ENCODE measurements at places on chromosomes 5 and 9.
A peak's percentile ranks its signal among the peaks of the same experiment; 100 is the strongest.

GRCh38 chr9:71781391-71781790, 13.1 kb upstream of the CEMIP2 start:
- no peak for DNase-seq

- no peak for DNase-seq
Measured at GRCh38 chr9:132241840-132242620, 80.2 kb downstream of the NTNG2 start.

DNA sequence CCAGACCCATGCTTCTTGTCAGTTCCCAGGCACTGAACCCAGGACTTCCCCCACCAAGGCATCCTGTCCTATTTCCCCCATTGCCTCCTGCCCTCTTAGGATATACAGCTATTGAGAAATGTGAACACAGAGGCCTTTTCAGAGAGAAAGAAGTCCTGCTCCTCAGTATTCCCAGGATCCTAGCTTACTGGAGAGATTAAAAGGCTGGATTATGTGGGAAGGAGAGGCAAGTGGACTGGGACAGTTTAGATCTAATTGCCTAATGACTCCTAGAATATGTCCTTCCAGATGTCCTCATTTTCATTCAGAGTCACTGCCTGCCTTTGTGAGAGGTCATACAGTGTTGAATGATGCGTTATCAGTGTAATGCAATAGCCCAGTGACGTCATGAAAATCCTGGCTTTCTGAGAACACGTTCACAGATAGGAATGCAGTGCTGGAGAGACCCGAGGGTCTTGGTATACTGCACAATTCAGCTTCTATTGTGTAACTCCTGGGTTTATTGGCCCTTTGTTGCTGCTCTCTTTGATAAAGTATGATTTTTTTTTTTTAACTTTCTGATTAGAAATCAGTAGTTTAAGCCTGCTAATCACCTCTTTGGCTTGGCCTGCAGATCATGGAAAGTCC, 26.2 kb downstream of the WWC1 start:
- no peak for DNase-seq

- no peak for DNase-seq
Measured at GRCh38 chr9:99128133-99128406, 23.2 kb downstream of the TGFBR1 start.

DNA sequence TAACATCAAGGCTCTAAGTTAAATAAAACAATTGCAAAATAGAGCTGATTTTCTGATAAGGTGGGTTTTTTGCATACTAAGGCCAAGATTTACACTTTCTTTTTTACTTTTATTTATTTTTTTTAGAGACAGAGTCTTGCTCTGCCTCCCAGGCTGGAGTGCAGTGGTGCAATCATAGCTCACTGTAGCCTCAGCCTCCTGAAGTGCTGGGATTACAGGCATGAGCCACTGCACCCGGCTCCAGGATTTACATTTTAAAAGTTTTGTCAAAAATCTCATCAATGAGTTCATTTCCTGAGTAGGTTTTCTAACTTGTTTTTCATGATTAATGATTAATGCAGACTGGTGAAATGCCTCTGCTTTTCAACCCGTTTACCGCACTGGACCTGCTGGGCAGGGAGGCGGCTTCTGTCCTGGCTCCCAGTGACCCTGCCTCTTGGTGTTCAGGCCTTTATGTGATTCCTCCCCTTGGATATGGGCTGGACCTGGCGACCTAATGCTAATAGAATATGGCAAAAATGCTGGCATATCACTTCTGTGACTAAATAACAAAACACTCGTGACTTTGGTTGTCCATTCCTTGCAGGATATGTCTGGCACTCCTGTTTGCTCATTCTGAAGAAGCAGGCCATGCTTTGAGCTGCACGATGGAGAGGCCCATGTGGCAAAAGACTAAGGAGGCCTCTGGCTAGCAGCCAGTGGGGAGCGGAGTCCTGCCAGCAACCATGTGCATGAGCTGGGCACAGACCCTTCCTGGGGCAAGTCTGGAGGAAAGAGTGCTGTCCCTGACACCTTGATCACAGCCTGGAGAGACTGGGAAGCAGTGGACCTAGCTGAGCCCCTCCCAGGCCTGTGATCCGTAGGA, 72.2 kb upstream of the PTCH1 start:
- no peak for DNase-seq

DNA sequence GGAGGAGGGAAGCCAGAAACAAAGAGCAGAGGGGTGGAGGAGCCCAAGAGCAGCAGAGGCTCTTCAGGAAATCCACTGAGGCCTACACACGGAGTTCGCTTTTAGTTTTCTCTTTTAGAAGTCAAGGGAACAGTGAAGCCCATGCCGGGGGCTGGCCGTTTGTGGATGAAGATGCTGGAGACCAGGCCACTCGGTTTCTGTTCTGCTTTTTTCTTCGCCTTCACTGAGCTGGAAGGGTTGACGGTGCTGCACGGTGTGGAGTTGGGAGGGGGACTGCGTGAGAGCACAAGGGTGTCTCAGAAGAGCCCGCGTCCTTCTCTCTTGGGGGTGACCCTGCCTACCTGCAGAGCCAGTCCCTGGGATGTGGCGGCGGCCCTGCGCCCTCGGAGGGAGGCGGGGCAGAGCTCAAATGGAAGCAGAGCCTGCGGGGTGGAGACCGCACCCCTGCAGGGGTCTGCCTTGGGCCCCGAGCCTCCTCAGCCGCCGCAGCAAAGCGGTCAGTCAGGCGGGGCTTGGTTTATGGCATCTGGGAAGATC, 68.5 kb upstream of the CACNA1B start:
- no peak for DNase-seq

DNA sequence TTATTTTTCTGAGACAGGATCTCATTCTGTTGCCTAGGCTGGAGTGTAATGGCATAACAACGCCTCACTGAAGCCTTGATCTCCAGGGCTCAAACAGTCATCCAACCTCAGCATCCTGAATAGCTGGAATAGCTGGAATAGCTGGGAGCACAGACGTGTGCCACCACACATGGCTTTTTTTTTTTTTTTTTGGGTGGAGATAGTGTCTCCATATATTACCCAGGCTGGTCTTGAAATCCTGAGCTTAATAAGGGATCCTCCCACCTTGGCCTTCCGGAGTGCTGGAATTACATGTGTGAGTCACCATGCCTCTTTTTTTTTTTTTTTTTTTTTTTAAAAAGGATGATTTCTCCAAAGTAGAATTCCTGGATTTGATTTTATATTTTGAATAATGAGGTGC, 60.7 kb downstream of the NSD1 start:
- no peak for DNase-seq

GRCh38 chr5:56055859-56056258, 61.1 kb upstream of the IL6ST start:
- peak; percentile 66 for DNase-seq

GRCh38 chr9:114154600-114155102, 686 bp upstream of the COL27A1 start:
- DNase-seq, result no peak

DNA sequence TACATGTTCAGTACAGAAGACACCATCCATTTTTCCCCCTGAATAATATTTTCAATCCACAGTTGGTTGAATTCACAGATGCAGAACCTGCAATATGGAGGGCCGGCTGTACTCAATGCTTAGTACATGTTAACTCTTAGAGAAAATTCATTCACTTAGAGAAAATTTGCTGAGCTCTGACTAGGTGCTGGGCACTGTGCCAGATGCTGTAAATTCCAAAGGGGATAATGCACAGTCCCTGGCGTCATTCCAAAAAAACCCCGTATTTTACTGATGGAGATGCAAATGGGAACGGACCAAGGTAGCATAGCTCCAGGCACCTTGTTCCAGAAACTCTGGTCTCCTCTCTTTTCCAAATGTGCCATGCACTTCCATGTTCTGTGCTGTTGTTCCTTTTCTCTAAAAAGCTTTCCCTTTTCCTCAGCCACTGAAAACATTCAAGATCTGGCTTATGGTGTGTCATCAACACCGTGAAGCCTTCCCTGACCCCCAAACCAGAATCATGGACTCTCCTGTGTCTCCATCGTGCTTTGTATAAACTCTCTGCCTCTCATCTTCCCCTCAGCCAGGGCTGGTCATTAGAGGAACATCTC, 55.7 kb upstream of the COL15A1 start:
- no peak for DNase-seq

GRCh38 chr5:172131690-172132089, 56.3 kb downstream of the STK10 start:
- no peak for DNase-seq

DNA sequence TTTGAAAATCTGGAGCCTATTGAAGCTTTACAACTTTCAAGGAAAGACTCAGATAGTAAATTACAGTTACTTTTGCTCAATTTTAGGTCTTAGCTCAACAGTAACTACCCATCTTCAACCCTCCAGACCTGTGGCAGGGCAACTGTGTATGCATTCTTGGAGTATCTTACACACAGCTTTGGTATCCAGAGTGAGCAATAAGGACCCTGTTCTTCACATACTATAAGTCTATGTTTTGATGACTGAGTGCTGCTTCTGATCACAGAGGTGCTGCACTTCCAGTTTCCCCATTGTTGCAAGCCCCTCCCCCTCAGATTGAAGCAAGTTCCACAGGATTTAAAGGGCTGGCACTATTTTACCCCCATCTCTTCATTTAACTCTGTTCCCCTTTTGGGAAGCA, 737.4 kb upstream of the GRAMD2B start:
- DNase-seq, result no peak

DNA sequence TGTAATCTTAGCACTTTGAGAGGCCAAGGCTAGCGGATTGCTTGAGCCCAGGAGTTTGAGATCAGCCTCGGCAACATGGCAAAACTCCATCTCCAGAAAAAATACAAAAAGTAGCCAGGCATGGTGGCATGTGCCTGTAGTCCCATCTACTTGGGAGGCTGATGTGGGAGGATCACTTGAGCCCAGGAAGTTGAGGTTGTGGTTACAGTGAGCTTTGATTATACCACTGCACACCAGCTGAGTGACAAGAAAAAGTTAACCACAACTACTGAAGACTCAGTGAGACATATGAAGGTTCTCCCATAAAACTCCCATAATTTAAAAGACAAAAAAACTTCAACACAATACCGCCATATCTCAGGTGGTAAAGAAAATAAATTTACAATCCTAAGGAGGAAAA, 98.0 kb downstream of the NR6A1 start:
- no peak for DNase-seq

DNA sequence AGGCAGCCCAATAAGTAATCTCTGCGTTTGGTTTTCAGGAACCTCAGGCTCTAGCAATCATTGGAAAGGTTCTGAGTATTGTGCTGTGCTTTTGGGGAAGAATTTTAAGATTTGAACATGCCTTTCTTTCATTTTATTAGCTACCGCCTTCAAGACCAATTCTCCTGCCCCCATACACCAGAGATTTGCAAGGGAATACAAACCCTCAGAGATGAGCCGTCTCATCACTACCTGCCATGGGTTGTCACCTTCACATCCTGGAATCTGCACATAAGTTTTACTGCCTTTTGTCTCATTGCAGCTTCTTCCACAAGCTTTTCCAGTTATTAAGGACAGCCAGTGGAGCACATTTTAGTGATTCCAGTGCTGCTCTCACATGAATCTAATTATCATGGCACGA, 11.7 kb upstream of the TMED7 start:
- DNase-seq, result no peak

GRCh38 chr5:153515301-153515700, 24.8 kb downstream of the GRIA1 start:
- DNase-seq, result no peak

DNA sequence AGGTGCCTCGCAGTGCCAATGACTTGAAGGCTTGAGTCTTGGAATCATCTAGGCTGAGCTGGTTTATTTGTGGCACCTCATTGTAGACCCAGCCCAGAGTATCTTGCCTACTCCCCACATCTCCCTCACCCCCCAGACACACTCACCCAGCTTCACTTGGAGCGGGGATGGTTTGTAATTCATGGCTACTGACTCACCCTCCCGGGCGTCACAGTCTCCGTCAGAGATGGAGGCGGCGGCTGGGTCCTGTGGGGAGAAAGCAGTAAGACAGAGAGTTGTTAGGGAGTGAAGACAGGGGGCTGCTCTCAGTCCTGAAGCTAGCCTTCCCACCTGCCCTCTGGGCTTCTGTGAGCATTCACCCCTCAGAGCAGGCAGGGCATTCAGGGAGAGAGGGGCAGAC, 29.0 kb upstream of the MYORG start:
- DNase-seq, result no peak

- no peak for DNase-seq
Measured at GRCh38 chr9:2934241-2934650, 90.4 kb upstream of the PUM3 start.

DNA sequence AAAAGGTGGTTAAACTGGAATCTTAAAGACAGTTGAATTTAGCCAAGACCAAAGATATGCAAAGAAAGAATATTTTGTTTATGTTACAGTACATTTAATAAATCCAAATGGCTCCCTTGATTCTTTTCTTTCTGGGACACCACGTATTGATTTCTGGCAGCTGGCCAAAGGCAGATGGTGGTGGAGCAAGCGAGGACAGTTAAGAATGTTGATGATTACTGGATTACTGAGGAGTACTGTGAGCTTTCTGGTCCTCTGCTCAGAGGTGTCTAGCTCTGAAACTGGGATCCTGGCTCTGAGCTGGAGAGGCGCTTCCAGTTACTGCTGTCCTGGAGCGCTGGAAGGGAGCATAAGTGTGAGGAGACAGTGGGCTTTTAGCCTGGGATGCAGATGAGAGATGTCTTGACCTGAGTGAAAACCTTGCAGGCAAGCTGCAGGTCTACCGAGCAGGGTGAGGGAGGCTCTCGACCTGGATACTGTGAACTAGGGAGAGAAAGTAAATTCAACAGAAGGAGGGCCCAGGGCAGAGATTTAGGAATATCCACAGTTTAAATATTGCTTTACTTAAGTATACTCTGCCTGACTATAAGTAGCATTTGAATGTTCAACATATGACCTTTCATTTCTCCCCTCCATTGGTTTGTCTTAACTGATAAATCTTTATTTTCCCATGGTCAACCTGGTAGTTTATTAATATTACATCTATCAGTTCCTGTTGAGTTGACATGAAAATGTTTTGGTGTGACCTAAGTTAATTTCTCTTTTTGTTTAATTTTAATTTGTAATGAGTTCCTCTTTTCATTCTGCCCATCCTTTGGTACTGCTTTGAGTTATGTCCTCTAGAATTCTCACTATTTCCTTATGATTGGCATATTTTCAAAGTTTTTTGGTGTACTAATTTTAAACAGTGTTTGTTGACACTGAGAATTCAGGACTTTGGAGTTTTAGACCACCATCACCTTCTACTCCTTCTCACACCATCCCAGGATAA, 3.7 kb downstream of the SYK start:
- DNase-seq, result no peak

GRCh38 chr5:56045469-56045868, 50.7 kb upstream of the IL6ST start:
- no peak for DNase-seq

DNA sequence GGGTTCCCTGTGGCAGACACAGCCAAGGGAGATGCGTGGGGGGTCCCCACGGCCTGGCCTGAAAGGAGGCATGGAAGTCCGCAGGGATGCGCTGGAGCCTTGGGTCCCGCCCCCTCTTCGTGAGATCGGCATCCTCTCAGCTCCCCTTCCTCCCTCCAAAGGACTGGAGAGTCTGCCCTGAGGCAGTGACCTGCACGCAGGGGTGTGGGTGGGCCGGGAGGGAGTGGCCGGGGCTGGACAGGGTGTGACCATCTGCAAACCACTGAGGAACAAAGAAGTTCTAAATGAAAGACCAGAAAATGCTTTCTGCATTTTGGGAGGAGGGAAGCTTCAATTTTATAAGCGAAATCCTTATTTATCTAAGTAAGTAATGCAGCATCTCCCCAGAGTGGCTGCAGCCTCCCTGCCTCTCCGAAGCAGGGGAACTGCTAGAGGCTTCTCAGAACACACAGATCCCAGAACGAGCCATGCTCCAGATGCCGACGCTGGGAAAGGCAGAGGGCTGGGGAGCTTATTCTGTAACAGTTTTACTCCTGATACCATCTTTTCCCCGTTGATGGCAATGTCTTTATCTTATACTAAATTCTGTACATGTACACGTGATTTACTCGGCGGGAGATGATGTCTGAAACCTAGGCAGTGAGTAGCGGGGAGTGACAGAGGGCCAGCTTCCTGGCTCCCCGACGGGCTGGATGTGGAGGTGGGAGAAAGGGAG, 221.7 kb downstream of the FANCC start:
- DNase-seq, result no peak
